H7 (cell line): ENCODE measurements at places on chromosomes 11 and 22. TPM values are rescaled to one million over a fixed set of nuclear protein-coding genes. Genes with fewer than 3 reads are reported as not detected.

ACER3 gene
- 6.3 and 8.1 TPM in 2 replicates for total RNA-seq

UCP3 gene
- 0.10 TPM in 1 of 2 replicates, not detected in the other for total RNA-seq

SMIM35 gene
- total RNA-seq, result not detected in 2 replicates

LARGE2 gene
- 36.6 and 38.6 TPM in 2 replicates for total RNA-seq

DDX25 gene
- 6.7 and 8.5 TPM in 2 replicates for total RNA-seq

PDE3B gene
- 6.6 and 8.1 TPM in 2 replicates for total RNA-seq

POU2AF2 gene
- not detected in 2 replicates for total RNA-seq

CXCR5 gene
- 0.04 TPM in 1 of 2 replicates, not detected in the other for total RNA-seq

TSPO gene
- 39.4 and 45.1 TPM in 2 replicates for total RNA-seq

DNA sequence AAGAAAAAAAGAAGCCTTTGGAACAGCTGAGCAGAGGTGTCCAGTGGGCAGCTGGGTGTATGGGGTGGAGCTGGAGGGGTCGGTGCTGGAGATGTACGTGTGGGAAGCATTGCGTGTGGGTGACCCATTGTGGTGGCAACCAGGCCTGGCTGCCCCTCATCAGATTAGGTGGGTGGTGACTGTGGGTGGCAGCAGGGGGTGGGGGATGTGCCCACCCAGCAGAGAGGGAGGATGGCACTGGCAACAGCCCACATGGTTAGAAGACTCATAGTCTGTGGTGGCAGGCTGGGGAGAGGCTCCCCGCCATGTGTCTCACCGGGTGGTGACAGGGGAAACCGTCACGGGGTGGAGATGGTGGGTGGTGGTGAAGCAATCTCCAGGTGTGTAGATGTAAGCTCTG lies 27.6 kb downstream of the TP53I11 start:
- no peak for DNase-seq

- no peak for DNase-seq
These were observed 13.0 kb upstream of the EIF3D start for GRCh38 chr22:36541831-36542411.

DNA sequence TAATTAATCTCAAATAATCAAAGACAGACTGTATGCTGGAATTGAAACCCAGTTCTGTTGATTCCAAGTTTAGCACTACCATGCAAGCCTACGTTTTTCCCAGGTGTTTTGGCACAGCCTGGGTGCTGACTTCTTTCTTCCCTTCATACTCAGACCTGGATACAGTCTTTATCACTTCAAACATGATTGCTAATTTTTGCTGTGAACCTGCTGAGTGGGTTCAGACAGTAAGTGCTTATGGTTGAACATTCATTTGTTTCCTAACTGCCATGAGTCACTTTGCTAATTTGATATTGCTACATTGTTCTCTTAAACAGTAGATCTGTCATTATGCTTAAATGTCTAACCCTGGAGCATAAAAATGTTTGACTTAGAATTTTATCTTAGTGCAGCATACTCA lies 12.2 kb downstream of the PAAF1 start:
- DNase-seq, result no peak

GRCh38 chr11:58773337-58773736 lies 41.6 kb upstream of the GLYAT start:
- no peak for DNase-seq

DNA sequence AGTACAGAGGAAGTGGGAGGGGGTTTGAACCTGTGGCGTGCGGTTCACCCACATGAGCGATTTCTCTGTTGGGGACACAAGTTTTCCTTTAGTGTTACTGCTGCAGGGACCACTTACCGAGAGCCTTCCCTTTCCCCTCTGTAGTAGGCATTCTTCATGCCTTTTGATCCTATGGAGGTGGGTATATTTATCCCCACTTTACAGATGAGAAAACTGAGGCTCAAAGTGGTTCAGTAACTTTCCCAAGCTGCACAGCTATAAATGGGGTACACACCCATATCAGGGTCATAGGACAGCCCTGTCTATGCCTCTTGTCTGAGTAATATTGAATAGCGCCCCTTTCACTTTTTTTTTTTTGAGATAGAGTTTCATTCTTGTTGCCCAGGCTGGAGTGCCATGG lies 3.3 kb upstream of the PHF21B start:
- DNase-seq, result no peak

GRCh38 chr11:17386331-17387084 lies 2.0 kb downstream of the KCNJ11 start:
- DNase-seq, result peak; percentile 83

- DNase-seq, result peak; percentile 60
These were observed 6.7 kb upstream of the SEPTIN5 start for GRCh38 chr22:19707347-19708290.

GRCh38 chr11:98143661-98144060 lies 877.1 kb upstream of the CNTN5 start:
- DNase-seq, result no peak

DNA sequence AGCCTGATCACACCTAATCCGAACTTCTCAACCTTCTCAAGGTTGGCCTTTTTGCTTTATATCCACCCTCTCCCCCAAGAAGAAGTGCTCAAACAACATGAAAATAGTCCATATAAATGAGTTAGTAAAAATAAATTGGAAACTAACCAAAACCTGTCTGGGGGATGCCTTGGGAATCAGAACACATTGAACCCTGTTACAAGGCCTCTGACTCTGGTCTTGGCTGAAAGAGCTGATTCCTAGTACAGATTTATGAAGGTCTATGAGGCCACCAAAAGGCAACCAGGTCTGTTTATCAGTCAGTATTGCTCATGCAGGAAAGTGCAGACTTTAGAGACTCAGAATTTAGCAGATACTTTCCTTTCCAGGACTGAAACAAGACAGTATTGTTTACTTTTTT lies 49.7 kb downstream of the NRXN2 start:
- no peak for DNase-seq

- DNase-seq, result no peak
These were observed 292.0 kb downstream of the TBC1D22A start for GRCh38 chr22:47054231-47055072.

DNA sequence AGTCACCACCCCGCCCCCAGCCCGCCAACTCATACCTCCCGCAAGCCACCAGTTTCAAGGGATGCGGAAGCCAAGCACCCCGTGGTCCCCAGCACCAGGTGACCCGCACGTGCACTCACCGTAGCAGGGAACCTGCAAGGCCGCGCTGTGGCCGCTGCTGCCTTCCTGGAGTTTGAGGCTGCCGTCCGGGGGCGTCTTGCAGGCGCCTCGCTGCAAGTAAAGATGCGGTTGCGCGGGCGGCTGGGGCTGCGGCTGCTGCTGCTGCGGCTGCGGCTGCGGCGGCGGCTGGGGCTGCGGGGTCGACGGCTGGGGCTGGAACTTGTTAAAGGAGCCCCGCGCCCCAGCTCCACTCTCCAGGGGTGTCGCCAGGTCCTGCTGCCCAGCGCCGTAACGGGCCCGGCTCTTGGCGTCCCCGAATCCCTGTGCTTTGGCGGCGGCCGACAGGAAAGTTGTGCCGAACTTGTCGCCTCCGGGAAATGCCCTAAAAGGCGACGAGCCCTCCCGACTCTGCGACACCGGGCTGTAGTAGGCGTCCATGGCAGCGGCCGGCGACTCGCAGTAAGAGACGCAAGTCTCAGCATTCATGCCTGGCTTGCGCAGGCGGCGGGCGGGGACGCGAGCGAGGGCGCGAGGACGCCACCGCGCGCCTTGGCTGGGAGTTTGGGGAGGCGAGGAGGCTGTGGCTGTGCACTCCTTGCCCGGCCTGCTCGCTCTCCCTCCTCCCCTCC lies at the start of gene ALX4:
TSS of gene ALX4 (minus strand) at position 662 of the 728 bp plus-strand sequence. CDS start at position 585, 77 bp downstream.
- peak; percentile 91 for DNase-seq

- no peak for DNase-seq
These were observed 378.8 kb downstream of the DCDC1 start for GRCh38 chr11:30990625-30991296.

- DNase-seq, result no peak
These were observed 17.9 kb upstream of the SESN3 start for GRCh38 chr11:95248666-95249467.

DNA sequence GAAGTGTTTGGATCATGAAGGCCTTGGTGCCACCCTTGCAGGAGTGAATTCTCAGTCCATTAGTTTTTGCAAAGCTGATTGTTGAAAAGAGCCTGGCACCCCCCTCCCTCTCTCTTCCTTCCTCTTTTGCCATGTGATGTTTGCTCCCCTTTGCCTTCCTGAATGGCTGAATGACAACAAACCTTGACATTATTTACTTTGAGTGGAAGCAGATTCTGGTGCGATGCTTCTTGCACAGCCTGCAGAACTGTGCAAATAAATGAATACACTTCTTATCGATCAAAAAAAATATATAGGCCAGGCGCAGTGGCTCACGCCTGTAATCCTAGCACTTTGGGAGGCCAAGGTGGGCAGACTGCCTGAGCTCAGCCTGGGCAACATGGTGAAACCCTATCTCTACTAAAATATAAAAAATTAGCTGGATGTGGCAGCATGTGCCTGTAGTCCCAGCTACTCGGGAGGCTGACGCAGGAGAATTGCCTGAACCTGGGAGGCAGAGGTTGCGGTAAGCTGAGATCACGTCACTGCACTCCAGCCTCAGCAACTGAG lies 2.0 kb upstream of the NARS2 start:
- no peak for DNase-seq

GRCh38 chr22:19654338-19654987 lies 59.8 kb upstream of the SEPTIN5 start:
- DNase-seq, result no peak

DNA sequence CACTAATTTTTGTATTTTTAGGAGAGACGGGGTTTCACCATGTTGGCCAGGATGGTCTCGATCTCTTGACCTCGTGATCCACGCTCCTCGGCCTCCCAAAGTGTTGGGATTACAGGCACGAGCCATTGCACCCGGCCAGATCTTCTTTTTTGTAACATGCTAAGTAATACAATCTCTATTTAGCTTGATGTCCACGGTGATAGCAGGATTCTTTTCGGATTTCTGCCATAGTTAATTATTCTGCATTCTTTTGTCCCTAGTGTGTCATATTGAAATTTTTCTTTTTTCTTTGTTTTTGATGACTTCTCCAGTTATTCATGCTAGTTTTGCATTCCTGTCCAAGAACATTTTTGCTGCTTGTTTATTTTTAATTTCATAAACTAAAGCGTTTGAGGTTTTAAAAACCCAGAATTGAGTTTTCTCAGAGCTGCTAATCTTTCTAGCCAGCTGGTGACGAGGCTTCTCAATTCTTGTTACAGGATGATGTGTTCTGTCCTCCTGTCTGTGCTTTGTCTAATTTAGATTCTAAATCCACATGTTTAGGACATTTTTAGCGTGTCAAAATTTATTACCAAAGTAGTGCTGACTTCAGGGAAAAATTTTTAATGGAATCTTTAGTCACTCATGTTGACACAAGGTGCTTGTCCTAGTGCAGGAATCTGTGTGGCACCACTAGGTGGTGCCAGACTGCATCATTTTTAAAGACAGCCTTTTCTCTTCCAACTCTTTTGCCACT lies 21.8 kb downstream of the NF2 start:
- DNase-seq, result no peak

DNA sequence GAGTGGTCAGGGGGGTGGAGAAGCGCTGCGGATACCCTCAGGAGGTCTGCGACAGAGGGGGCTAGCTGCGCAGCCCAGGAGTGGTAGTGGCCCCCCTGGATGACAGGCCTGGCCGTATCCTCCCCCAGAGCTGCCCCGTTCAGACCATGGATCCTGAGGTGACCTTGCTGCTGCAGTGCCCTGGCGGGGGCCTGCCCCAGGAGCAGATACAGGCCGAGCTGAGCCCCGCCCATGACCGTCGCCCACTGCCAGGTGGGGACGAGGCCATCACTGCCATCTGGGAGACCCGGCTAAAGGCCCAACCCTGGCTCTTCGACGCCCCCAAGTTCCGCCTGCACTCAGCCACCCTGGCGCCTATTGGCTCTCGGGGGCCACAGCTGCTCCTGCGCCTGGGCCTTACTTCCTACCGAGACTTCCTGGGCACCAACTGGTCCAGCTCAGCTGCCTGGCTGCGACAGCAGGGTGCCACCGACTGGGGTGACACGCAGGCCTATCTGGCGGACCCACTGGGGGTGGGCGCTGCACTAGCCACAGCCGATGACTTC lies 505 bp downstream of the NUDT22 start:
- DNase-seq, result no peak

DNA sequence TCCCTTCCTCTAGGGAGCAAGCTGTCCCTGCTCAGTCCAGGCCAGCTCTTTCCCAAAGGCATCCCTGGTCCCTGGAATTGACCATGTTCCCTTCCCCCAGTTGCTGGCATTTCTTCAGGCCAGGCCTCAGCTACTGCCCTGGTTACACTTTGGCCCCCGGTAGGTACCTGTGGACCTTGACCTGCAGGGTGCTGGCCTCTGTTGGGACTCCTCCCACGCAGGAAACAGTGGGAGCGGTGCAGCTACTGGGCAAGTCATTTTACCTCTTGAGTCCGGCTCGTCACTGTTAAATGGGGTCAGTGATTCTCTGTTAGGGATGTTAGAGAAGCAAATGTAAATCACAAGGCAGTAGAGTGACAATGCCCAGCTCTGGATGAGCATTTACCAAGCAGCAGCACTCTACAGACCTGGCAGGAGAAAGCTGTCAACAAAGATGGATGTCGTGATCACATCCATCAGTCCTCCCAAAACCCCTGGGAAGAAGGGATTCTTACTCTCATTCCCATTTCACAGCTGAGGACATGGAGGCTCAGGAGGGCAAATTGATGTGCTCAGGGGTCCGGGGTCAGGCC lies 16.9 kb downstream of the MYO7A start:
- DNase-seq, result no peak

DNA sequence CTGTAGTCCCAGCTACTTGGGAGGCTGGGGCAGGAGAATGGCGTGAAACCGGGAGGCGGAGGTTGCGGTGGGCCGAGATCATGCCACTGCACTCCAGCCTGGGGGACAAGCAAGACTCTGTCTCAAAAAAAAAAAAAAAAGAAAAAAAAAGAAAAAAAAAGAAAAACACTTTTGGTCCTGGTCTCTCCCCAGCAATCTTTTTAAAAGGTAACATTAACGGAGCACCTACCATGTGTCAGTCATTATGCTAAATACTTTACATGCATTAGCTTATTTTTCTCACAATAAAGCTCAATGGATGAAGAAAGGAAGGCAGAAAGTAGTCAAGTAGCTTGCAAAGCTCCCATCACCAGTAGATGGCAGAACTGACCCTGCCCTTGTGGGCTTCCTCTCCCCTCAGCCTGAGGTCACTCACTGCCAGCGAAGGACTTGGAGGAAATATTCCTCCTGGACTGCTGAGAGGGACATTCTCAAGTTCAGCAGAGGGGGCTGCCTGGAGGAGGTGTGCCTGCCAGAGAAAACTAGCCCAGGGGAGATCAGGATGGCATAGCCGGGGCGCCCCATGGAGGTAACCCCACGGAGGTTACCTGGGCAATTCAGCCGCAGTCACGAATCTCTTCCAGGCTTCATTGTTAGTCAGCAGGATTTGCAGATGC lies 15.5 kb downstream of the APOL3 start:
- DNase-seq, result peak; percentile 72

DNA sequence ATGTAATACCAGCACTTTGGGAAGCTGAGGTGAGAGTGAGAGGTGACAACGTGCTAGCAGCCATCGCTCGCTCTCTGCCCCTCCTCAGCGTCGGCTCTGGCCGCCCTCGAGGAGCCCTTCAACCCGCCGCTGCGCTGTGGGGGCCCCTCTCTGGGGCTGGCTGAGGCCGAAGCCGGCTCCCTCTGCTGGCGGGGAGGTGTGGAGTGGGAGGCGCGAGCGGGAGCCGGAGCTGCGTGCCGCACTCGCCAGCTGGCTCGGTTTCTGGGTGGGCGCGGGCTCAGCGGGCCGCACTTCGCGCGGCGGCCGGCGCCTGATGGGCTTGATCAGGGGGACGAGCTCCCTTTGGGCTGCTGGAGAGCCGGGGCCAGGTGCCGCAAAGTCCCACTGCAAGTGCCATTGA lies 98.9 kb upstream of the UBASH3B start:
- DNase-seq, result peak; percentile 73
